ENCODE measurements at places on chromosomes 12 and 14.

DNA sequence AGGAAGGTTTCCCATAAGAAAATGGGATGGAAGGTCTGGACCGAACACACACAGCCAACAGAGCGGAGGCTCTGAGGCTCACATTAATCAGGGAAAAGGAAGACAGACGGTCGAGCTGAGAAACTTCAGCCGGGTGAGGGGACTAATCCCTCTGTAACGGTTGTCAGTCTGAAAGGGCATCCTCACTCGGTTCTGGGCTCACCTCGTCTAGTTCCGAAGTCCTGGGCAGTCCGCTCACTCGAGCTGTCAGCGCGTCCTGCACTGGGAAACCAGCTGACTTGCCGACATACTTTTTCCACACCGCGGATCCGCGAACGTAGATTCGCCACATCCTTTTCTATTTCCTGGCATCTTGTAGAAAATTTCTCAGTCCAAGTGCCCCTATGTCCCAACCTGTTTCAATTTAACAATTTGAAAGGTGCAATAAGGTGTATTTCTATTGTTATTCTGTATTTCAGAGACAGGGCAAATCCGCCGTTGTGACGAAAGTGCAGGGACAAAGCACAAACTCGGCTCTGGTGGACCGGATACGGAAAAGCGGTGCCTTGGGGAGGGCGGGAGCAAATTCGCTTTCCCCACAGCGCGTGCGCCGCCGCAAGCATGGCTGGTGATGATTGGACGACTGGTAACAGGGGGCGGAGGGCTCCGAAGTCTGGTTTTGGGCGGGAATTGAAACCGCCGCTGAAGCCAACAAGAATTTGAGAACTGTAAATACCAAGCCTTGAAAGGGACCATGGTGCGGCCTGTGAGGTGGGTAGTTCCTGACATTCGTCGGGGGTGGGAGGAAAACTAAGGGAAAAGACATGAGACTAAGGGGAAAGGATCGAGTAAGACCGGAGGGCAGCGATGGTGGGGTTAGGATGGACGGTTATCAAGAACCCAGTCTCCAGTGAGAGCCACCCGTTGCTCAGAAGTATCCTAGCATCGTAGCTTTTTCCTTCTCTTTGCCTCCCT lies at the start of gene RAD51AP1:
Gene RAD51AP1, plus strand, starts transcription at position 684 of the 954 bp plus-strand sequence. Its CDS starts 50 bp downstream, at position 734.
- peak; percentile 94 for DNase-seq

DNA sequence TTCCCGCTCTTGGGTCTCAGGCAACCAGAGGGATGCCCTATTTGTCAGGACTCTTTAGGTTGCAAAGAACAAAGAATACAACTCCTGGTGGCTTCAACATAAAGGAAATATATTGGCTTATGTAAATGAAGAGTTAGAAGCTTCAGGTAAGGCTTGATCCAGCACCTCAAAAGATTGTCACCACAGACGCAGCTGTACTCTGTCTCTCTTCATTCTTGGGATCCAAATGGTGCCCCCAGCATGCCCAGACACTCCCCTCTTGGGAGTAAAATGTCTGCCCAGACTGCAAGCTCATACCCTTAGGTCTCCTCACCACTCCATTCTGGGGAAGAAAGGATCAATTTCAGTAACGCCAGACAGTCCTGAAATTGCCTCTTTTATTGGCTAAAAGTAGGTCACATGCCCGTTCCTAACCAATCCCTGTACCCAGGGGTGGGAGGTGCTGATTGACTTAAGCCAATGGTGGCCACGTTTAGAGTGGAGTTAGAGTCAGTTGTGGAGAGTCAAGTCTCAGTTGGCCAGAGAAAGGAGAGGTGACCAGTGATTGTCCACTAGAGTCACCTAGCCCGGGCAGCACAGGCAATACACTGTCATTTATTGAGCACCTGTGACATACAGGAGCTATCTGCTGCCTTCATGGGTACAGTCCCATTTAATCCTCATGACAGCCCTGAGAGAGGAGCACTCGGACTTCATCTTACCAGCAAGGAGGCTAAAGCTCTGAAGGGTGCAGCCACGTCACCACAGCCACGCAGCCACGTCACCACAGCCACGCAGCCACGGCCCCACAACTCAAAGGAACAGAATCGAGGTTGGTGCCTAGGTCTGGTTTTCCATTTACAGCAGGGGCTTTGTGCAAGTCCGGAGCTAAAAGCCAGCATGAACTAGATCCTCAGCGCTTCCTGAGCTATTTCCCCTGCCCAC lies 19.7 kb upstream of the BEGAIN start:
- no peak for DNase-seq

DNA sequence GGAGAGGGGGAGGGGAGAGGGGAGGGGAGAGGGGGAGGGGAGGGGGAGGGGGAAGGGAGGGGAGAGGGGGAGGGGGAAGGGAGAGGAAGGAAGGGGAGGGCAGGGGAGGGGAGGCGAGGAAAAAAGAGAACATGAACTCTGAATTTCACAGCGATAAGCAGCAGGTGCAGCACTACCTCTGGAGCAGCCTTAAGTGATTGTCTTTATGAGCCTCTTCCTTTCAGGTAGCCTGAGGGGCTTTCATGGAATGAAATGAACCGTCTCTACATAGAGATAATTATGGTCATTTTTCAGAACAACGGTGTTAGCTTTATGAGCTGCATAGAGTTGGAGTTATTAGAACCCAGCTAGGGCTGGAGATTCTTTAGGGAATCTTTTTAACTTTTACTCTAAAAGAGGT lies 18.1 kb upstream of the PTCSC3 start:
- DNase-seq, result no peak

- peak; percentile 22 for DNase-seq
These were observed 3.4 kb upstream of the ABCB9 start for GRCh38 chr12:122969676-122970075.

DNA sequence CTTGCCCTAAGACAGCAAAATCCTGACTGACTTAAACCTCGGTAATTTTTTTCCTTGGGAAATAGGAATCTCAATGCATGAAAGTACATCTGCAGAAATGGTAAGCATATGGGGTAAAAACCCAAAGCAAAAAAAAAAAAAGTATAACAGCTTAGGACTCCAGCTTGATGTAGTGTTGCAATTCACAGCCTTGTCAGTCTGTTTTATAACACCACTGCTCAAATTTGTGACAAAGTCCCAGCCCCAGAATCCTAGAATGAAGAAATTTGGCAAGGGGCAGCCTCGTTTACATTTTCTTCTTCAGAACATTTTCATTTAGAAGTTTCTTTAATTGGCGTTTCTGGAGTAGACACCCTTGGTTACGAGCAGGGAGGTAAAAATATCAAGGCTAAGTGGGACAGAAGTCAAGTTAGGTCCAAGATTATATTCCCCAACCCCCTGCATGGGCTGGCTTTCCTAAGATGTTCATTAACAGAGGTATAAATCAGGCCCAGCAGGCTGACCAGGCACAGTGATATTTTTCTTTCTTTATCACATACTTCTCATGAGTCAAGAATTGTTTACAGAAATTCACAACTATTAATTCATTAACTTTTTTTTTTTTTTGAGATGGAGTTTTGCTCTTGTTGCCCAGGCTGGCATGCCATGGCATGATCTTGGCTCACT lies 424.0 kb downstream of the RMST start:
- DNase-seq, result no peak

GRCh38 chr14:73008501-73008900 lies 18.4 kb downstream of the ZFYVE1 start:
- DNase-seq, result no peak
